ENCODE measurements at places on chromosomes 7 and 10.

DNA sequence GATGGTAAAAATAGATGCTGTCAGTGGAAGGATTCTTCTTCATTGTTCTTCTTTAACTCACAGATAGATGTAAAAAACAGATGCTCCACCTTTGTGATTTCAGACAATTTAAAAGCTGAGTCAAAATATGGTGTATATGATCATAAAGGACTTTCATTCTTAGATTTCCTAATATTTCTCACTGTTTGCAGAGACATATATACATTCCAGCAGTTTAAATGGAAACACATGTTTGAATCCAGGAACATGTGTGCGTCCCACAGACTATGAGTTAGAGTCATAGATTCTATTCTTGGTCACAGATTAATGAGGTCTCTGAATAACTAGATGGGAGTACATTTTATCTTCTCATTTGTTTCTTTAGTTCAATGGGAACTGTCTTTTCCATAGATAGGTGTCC, 109.6 kb downstream of the BICC1 start:
- DNase-seq, result no peak

- DNase-seq, result no peak
Measured at GRCh38 chr7:107394276-107394675, 75.6 kb upstream of the GPR22 start.

GRCh38 chr7:106282390-106282789, 2.4 kb downstream of the NAMPT start:
- no peak for DNase-seq

- DNase-seq, result no peak
Measured at GRCh38 chr7:29915481-29916215, 74.0 kb downstream of the SCRN1 start.

- DNase-seq, result peak; percentile 25
Measured at GRCh38 chr7:116316838-116317628, 106.7 kb downstream of the TES start.

GRCh38 chr7:33965183-33965744, 59.9 kb downstream of the BMPER start:
- no peak for DNase-seq

GRCh38 chr7:115679976-115680375, 350.6 kb downstream of the TFEC start:
- DNase-seq, result no peak

DNA sequence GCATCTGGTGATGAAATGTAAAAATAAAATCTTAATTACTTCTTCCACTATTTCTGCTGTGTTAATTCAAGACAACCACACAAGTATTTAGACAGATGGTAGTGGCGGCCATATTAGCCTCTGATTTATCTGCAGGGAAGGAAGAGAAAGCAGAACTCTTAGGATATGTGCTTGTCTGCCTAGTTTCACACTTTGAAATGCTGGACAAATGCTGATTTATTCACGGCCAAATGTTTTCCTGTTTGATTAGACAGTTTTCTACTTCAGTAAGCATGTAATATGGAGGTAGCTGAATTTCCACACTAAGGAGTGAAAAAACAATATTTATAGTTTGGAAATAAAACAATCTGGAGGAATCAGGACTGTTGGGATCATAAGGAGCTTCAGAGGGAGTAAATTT, 158.1 kb downstream of the AGMO start:
- no peak for DNase-seq

GRCh38 chr7:98034081-98035035, 44.4 kb upstream of the OCM2 start:
- no peak for DNase-seq

GRCh38 chr7:51121036-51121790, 195.4 kb downstream of the COBL start:
- no peak for DNase-seq

GRCh38 chr10:3476640-3477448, 304.3 kb upstream of the PITRM1 start:
- no peak for DNase-seq

GRCh38 chr7:141920281-141920680, 4.1 kb downstream of the OR9A4 start:
- DNase-seq, result no peak

DNA sequence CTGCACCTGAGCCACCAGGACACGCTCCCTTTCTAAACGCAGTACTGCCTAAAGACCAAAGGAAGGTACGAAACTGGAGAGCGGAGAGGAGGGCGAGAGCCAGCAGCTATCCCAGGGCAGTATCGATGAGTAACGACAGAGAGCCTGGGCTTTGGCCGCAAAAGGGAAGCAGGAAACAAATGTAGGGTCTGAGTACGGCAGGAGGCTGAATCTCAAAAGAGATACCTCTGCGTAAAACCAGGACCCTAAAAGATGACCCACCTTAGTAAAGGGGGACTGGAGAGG, 20.4 kb downstream of the PARP12 start:
- no peak for DNase-seq

DNA sequence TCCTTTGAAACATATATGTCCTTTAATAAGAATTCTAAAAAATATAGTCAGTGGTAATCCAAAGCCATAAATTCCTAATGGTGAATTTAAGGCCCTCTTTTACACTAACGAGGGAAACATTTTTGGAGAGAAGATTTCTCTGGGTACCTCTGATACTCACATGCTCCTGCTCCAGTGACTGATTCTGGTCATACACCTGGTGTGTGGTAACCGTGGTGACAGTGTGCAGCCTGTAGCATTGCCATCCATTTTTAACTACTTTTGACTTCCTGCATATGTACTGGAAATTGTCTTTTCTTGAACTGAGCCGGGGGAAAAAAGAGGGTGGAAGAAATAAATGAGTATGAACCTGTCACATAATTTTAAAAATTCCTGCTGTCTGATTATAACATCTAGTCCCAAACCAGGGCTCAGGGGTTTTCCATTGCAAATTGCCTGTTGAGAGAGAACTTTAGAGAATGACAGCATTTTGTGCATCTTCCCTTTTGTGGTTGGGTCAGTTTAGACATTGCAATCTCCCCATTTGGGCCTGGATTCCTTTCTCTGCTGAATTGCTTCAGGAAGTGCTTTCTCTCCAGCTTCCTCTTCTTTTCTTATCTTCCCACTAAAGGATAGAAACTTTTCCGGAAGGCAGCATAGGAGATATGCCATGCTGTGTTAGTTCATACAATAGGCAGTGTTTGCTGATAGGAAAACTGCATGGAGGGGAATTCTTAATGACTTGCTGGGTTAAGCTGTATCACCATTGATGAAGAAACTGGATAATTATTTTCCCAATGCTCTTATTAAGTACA, 125.5 kb downstream of the GRM3 start:
- DNase-seq, result no peak

GRCh38 chr7:112495810-112496462, 15.1 kb downstream of the LSMEM1 start:
- peak; percentile 26 for DNase-seq

GRCh38 chr10:96402417-96403305, 43.9 kb upstream of the OPALIN start:
- no peak for DNase-seq

GRCh38 chr10:94344522-94345122, 18.1 kb downstream of the NOC3L start:
- DNase-seq, result no peak

DNA sequence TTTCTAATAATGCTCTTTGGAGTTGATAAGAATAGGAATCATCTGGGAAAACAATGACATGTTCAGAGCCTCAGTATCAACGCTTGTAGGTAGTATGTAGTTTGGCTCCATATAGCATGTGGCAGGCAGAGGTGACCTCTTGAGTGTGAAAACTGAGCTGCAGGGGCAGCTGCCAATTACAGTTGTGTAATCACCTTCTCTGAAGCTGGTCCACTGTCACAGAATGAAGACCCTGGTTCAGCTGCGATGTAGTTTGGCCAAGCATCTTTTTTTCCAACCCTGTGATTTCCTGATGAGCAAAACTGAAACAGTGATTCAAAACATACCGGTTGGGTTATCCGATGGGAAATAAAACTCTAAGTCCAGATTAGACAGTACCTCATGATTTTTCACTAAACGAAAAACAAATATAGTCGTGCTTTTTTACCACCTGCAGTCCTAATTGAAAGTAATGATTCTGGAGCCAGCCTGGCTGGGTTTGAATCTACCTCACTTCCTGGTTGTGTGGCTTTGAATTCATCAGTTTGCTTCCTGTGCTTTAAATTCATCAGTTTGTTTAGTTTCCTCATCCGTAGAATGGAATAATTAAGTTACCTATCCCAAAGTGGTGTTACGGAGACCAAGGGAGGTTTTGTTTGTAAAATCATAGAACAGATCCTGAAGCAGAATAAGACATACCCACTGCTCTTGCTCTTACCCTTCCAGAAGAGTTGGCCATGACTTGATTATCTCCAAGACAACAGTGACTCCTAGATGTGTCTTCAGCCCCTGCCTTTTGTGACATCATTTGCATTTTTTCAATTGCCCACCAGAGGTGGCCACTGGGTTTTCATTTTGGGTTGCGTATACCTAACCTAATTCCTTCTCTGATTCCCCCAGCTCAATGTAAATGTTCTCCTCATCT, 87.4 kb downstream of the CELF2 start:
- DNase-seq, result no peak

DNA sequence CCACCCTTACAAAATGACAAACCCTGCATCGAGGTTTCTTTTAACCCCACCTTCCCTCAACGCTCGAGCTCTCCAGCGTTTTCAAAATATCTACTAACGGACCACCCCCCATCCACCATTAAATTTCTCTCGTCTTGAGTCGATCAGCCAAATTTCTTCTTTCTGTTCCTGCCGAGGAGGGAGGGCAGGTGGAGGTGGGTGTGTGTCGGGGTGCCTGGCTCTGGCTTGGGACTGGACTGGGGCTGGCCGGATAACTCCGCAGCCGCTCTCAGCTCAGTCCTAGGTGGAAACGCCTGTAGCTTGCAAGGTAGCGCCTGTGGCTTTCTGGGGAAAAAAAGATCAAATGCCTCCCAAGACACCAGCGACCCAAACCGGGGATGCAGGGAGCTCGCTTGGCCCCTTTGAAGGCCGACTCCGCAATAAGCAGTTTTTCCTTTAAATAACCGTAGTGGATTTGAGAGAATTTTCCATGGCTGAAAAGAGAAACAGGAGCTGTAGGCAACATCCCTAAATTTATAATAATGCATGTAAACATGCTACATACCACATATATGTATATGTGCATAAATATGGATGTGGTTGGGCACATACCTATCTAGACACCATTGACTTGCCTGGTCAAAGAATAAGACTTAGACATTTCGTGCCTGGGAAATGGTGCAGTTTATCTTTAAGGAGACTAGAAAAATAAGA, 1.9 kb upstream of the TMEM178B start:
- no peak for DNase-seq

DNA sequence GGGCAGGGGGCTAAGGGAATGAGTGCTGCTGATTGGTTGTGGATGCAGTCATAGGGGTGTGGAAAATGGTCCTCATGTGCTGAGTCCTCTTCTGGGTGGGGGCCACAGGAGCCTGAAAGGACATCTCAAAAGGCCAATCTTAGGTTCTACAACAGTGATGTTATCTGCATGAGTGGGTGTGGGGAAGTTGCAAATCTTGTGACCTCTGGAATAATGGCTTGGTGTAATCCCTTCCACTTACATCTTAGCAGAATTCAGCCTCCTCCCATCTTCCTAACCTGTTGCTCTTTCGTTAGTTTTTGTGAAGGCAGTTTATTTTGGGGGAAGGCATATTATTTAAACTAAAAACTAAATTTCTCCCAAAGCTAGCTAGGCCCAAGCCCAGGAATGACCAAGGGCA, 42.0 kb upstream of the OIT3 start:
- no peak for DNase-seq

GRCh38 chr7:144862612-144863319, 26.9 kb upstream of the TPK1 start:
- DNase-seq, result no peak

- no peak for DNase-seq
Measured at GRCh38 chr7:123352973-123353372, 153.2 kb upstream of the SLC13A1 start.

GRCh38 chr10:87079106-87079836, 15.4 kb downstream of the GLUD1 start:
- no peak for DNase-seq

GRCh38 chr7:74030861-74031260, 2.9 kb downstream of the ELN start:
- DNase-seq, result no peak

DNA sequence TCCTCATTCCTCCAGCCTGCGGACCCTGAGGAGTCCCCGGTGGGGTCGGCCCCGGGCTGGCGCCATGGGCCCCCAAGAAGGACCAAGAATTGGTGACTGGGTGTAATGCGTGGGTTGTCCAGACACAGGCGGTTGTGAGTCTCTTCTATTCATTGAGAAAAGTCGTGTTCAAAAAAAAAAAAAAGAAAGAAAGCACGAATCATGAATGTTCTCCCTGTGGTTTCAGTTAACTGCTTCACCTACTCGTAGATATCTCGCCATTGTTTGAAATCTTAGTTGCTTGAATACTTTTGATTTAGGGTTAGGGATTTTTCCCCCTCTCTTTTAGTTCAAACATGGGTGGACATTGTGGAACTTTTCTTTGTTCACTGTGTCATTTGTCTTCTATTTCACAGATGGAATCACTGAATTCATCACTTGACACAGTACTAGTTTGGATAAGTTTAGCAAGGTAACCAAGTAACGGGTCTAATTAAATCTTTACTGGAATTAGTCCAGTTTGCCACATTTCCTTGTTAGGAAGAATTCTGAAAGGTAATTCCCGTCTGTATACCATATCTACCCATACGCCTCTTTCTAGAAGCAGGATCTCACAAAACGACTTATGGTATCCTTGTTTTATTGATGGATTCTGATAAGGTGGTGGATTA, 775 bp downstream of the STARD3NL start:
- DNase-seq, result no peak

DNA sequence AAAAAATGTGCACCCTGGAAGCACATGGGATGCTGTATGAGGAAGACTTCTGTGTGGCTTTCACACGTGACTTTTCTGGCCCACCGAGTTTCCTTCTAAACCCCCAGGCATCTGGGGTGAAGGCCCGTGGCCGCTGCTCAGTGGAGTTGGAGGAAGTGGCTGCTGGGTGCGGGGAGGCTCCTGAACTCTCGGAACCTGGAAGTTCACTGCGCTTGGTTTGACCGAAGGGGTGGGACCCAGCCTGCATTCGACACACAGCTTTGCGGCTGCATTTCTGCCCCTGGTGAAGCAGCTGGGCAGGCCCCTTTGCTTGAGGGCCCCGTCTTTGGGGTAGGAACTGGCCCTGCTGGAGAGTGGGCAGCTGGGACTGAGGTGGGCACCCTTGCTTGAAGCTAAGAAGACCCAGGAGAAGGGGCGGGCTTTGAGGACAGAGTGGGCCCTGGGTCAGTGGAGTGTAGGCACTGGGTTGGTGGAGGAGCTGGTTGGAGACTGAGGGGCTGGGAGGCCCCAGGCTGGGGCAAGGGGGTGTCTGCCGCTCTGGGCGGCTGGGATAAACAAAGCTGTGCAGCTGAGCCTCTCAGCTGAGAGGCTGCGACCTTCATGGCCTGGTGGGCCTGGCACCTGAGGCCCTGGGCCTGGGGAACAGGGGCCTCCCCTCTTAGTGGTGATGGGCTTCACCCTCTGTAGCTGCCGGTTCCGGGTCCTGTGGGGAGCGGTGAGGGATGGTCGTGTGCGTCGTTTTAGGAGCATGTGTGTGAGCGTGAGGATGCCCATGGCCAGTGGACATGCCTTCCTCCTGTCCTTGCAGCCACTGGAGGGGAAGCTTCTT, 78.0 kb downstream of the INPP5A start:
- no peak for DNase-seq

- peak; percentile 62 for DNase-seq
Measured at GRCh38 chr7:127391591-127392181, 822 bp downstream of the ZNF800 start.

GRCh38 chr10:576130-576465, 113.4 kb downstream of the DIP2C start:
- DNase-seq, result no peak

Measured in stimulated activated naive CD8-positive, alpha-beta T cell treated with anti-CD3 and anti-CD28 coated beads, Interleukin-15, Interleukin-2, amounts not matched to agents 100 U/mL and 50 U/mL, for 24 hours (primary cell).